ENCODE measurements at places on chromosomes 2 and 18.

DNA sequence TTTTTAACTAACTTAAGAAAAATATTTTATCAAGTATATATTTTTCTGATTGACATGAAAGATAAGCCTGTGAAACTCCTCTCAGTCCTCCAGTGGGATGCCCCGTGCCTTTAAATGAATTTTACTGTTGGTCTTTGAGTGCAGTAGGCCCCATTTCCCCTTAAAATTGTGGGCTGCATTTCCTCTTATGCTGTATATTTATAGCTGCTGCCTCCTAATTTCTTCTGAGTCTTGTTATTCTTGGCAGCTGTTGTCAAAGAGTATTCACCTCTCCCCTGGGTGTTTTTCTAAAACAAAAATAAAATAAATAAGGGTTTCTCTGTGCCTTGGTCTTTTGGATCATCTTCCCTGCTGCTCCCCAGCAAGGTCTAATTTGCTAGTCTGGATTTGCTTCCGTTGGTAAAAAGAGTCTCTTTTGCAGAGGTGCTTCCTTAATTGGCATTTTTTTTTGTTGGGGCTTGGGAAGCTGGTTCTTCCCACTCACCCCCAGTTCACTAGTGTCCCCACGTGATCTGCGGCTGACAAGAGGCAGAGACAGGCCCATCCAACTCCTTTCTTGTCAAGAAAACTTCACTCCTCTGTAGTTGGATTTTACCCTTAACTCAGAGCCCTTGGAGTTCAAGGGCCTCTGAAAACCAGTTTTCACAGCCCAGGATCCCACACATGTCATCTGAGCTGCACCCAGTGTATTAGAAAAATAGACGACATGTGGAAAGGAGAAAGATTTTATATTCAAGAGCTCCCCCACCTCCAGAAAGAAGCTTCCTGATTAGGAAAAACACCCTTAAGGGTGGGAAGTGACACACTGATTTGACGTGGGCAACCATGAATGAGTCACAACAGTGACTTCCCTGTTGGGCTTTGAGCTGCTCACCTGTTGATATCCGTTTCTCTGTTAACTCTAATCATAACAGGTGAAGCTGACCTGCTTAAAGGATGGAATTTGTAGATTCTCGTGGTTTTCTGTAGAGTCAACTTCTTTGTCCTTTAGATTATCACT lies 431.5 kb downstream of the DCDC2C start:
- no peak for DNase-seq

DNA sequence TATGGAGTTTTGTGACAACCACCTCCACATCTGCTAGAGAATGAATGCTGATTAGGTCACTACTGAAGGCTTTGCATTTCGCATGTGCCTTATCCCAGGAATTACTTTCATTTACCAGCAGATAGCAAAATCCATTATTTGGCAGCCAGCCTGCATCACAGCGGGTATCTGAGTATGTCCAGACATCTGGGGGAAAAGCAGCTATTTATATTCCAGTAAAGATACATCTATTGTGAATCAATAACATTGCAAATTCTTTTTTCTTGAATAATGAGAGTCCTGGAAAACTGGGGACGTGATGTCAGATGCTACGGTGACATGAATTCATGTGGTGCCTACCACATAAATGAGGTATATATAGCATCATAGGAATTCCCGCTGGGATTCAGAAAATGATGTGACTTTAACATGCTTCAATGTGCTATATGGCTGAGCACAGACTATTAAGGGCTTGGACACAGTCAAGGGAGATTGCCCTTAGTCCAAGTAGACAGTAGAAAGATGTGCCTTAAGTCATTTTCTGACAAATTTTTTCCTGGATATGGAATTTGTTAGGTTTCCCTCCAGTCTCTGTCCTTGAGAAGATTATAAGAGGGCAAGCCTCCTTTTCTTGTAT lies 84.2 kb upstream of the CD302 start:
- no peak for DNase-seq

- DNase-seq = no peak
Observed at GRCh38 chr2:33477473-33478468, 1.3 kb downstream of the RASGRP3 start.

DNA sequence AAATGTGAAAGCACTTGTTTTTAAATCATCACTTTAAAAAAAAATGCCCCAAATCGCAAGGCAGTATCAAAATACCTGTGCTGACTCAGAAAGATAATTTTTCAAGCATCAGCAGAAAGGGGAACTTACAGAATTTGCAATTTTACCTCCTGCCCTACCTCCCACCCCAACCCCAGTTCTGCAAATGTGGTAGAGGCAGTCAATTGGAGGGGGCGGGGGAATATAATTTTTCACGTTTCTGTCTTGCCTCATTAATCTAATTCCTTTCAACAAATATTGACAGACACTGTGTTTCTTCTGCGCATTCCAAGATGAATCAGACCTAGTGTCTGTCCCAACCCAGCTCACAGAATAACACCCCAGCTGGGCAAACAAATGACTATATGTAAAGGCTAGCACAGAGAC lies 76.8 kb downstream of the ALPK2 start:
- DNase-seq = no peak

GRCh38 chr2:198314559-198315153 lies 510.3 kb downstream of the PLCL1 start:
- DNase-seq = peak; percentile 53

Data from cerebellar cortex (tissue), 1 donor.